ENCODE measurements at places on chromosomes 4 and X.

- DNase-seq = no peak
Observed at GRCh38 chr4:85783483-85783882, 308.5 kb downstream of the ARHGAP24 start.

- DNase-seq = no peak
Observed at GRCh38 chr4:168711197-168712140, 214.6 kb downstream of the PALLD start.

DNA sequence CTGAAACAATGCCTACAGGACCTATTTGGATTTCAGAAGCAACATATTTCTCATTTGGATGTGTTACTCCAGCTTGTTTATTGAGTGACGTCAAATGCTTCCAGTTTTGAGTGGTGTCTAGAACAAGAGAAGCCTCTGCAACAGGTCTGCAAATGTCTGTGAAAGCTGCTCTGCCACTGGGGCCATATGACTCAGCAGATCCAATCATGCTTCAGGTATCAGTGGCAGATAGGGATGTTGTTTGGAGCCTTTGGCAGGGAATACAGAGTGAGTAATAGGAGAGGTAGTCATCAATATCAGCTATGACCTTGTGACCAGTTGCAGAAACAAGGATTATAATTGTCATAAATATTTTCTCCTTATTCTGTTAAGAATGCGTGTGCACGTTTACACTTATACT lies 141.1 kb upstream of the ZXDA start:
- no peak for DNase-seq

GRCh38 chr4:164252286-164252685 lies 501.6 kb upstream of the SMIM31 start:
- no peak for DNase-seq

- DNase-seq = no peak
Observed at GRCh38 chr4:36086261-36086786, 158.0 kb downstream of the ARAP2 start.

DNA sequence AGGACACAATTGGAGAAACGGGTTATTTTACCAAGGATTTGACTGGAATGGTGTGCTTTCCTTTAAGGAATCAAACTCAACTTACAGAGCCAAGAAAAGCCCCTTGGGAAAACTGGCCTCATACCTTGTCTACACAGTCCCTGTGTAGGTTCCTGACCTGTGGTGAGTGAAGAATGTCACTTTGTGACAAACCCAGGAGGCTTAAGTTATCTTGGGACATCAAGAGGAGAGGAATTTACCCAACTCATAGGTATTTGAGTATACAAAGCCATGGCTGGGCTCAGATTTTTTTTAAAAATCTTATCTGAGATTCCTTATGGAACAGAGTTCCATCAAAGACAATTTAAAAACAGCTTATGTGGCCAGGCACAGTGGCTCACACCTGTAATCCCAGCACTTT lies 112.1 kb downstream of the EIF4E start:
- DNase-seq = no peak

DNA sequence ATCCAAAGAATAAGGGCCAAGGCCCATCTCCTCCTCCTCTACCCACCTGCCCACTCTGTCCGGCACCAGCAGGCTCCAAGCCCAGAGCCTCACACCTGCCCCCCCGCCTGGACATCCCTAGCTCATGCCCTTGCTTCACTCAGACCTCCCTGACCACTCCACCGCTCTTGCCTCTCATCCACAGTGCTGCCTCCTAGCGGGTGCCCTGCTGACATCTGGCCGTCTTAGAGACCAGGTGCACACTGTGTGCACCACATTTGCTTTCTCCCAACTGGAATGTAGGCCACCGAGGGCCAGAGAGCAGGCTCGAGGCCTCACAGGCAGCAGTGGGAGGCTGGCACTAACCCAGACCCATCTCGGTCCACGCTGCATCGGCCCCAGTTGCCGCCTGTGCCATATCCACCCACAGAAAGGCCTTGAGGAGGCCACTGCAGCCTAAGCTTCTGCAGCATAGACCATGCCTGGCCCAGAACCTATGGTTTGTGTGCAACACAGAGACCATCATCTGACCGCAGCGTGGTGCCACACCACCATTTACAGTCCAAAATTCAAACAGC lies 13.5 kb downstream of the LETM1 start:
- no peak for DNase-seq

- no peak for DNase-seq
Observed at GRCh38 chr4:154429176-154429575, 62.4 kb downstream of the DCHS2 start.

DNA sequence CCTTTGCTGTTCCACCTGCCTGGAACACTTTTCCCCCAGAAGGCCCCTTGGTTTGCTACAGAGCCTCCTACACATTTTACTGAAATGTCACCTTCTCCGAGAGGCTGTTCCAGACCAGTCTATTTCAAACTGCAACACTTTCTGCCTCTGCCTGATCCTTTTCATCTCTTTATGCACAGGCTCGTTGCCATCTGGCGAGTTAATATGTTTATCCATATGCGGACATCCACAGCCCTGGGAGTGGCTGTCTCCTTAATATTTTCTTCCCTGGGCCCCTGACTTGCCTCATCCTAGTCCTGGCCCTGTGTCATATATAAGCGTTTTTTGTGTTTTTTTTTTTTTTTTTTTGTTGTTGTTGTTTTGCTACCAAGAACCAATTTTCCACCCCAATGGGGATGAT lies 65.2 kb upstream of the PHKA2 start:
- DNase-seq = no peak

DNA sequence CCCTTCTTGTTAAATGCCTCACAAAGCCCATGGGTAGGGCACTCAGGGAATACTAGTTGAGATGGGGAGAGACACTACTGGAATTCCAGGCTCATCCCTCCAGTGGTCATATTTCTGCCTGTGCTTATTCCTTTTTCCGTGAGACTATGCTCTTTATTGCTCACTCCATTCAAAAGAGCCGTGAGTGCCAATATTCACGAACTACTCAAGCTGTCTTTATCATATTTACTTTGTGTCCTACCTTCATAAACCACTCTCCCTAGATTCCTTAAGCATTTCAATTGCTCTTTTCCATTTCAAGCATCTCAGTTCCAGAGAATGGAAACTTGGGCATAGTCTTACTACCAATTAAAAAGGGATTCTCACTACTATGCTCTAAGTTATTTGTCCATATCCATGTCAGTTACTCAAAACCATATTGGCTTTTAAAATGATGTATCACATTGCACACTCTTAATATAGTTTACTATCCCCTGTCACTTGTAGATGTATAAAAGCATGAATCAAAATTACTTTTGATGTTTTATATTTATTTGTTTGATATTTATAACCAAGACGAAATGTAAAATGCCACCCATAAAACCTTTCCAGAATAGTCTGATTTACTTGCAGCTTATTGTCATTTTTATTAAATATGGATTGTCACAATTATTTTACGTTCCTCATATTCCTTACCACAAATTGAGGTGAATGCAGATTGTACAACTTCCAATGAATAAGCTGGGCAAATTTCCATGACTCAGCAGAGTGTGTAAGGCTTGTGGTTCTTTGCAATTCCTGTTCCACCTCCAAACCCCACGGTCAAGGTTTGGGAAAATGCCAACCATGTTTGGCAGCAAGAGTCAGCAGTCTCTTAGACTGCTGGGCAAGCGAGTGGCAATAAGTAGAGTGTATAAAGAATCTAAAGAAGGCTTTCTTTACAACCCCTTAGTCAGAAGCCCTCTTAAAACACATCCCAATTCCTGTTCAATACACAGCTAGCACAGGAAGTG lies 24.4 kb downstream of the ENOX2 start:
- DNase-seq = no peak

All from activated CD4-positive, alpha-beta T cell treated with anti-CD3 and anti-CD28 coated beads for 1 hour (primary cell).